Activated T-helper 1 cell treated with anti-CD3 and anti-CD28 coated beads, Interleukin-12 subunit alpha, Interleukin-12 subunit beta, Interleukin-2, Interleukin-4 antibody, amounts not matched to agents 30 ng/mL and 10 ng/mL and 1 ng/mL, durations not matched to agents 14 hours and 24 hours and 36 hours (primary cell): ENCODE measurements at places on chromosomes 11 and 22. TPM values are rescaled to one million over a fixed set of nuclear protein-coding genes. Genes with fewer than 3 reads are reported as not detected.

DGCR8 gene
- 79.3 and 81.0 TPM in 2 replicates for total RNA-seq

OR52N4 gene
- 0.16 TPM in 1 of 2 replicates, not detected in the other for total RNA-seq

MOGAT2 gene
- not detected in 2 replicates for total RNA-seq

POU2AF2 gene
- not detected in 2 replicates for total RNA-seq

SYCE3 gene
- 0.83 TPM in 1 of 2 replicates, not detected in the other for total RNA-seq

PAMR1 gene
- not detected in 2 replicates for total RNA-seq

SAA1 gene
- not detected in 2 replicates for total RNA-seq

DRD4 gene
- 0.34 and 0.47 TPM in 2 replicates for total RNA-seq

MGAT3 gene
- total RNA-seq, result 1.2 TPM in 2 replicates

DRAP1 gene
- 119 and 129 TPM in 2 replicates for total RNA-seq

ANO3 gene
- not detected in 2 replicates for total RNA-seq

MS4A4E gene
- not detected in 2 replicates for total RNA-seq

TMPRSS6 gene
- total RNA-seq, result 2.3 and 3.3 TPM in 2 replicates

NRIP3 gene
- 4.4 and 4.8 TPM in 2 replicates for total RNA-seq

SERHL2 gene
- total RNA-seq, result 1.4 and 2.1 TPM in 2 replicates

OR51G1 gene
- not detected in 2 replicates for total RNA-seq

SMIM38 gene
- 0.26 and 0.37 TPM in 2 replicates for total RNA-seq

INS gene
- not detected in 2 replicates for total RNA-seq

TPBGL gene
- 0.34 and 0.47 TPM in 2 replicates for total RNA-seq

KDM4F gene
- not detected in 2 replicates for total RNA-seq

PHLDA2 gene
- 25.7 and 28.0 TPM in 2 replicates for total RNA-seq

SLC6A5 gene
- not detected in 2 replicates for total RNA-seq

GPR83 gene
- 0.15 TPM in 1 of 2 replicates, not detected in the other for total RNA-seq

GAL gene
- 0.65 and 0.91 TPM in 2 replicates for total RNA-seq

MAPK8IP2 gene
- total RNA-seq, result 0.08 and 0.17 TPM in 2 replicates

FOLH1 gene
- total RNA-seq, result not detected in 2 replicates
